Right renal cortex interstitium (tissue), 3 donors: ENCODE measurements at places on chromosomes 6 and 20. TPM values are rescaled to one million over a fixed set of nuclear protein-coding genes. Genes with fewer than 3 reads are reported as not detected.

DNA sequence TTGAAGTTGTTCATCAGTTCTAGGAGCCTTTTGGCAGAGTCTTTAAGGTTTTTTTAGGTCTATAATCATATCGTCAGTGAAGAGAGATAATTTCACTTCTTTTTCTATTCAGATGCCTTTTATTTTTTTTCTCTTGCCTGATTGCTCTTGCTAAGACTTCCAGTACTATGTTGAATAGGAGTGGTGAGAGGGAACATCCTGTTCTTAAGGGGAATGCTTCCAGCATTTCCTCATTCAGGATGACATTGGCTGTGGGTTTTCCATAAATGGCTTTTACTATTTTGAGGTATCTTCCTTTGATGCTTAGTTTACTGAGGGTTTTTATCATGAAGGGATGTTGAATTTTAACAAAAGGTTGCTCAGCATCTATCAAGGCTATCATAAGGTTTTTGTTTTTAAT, 109.5 kb downstream of the CLVS2 start:
- no peak for DNase-seq

DNA sequence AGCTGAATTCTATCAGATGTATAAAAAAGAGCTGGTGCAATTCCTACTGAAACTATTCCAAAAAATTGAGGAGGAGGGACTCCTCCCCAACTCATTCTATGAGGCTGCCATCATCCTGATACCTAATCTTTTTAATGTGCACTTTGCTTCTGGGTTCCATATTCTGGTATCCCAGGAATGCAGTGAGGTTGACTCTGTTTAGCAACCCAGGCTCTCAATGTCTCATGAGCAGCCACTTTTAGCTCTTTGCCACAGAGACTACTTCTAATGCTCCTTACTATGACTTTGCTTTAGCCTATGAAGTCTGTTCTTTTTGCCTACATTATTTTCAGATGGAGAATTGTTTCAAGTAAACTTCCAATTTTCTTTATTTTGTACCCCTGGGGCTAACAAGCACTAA, 185.5 kb upstream of the NRSN1 start:
- DNase-seq: no peak

VSX1 gene
- polyA plus RNA-seq: not detected

SMOC2 gene
- polyA plus RNA-seq: 25.7 TPM

TNFRSF6B gene
- 1.7 TPM for polyA plus RNA-seq

C6orf15 gene
- polyA plus RNA-seq: not detected

DNA sequence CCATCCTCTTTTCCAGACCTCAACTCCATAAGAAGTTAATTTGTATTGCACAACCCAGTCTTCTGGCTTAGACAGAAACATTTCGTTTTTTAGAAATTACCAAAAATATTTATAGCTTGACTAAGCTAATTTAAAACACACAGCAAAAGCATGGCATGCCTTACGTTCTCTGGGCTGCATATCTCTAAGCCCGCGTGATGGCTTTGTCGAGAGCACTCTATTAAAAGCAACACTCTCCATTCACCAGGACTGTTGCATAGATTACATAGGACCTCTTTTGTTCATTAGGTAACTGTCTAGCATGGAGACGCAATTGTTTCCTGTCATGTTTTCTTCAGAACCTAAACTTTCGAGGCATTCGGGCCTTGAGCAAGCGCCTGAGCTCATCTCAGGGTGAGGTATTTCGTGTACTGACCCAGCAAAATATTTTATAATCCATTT, 104.5 kb downstream of the IBTK start:
- no peak for DNase-seq

BPIFB4 gene
- not detected for polyA plus RNA-seq

- no peak for DNase-seq
Measured at GRCh38 chr6:47057830-47058540, 15.9 kb upstream of the ADGRF1 start.

OVOL2 gene
- 1.3 TPM for polyA plus RNA-seq

TXLNB gene
- 2.4 TPM for polyA plus RNA-seq

DNA sequence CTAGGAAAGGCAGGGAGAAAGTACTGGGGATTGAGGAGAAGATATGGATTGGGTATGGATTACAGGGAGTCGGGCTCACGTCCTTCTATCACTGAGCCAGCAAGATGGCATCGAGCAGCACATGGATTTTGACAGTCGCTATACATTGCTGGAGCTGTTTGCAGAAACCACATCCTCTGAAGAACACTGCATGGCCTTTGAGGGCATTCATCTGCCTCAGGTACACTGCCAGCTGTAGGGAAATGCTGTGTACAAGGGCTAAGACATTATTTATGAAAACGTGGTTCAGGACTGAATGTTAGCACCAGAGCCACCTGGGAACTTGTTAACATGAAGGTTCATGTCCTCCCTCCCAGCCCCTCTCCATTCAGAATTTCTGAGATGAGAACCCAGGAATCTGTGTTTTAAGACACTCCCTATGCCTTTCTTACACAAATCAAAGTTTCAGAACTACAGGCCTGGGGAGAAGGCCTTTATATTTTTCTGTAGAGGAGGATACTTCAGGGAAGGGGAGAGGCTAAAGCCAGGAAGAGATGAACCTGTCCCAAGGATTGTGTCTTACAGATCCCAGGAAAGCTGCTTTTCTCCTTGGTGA, 3.5 kb downstream of the CUL9 start:
- DNase-seq: no peak

BLOC1S5 gene
- polyA plus RNA-seq: 37.3 TPM

DNA sequence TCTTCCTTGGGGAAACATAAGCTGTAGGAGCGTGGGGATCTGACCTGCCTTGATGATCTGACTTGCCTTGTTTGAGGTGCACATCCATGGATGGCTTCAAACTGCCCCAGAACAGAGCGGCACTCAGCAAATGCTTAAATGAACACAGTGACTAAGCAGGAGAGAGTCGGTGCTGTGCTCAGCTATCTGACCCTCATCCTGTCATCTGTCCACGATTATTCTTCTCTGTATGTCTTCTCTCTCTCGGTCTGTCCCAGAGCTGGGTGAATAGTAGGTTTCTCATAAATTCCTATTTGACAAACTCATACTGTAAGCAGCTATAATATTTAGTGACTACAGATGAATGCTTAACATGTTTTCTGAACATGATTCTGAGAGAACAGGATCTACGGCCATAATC, 37.3 kb downstream of the TRAM2 start:
- DNase-seq: no peak

- no peak for DNase-seq
Measured at GRCh38 chr20:24681634-24682495, 212.4 kb downstream of the SYNDIG1 start.

GRCh38 chr6:131117878-131118277, 17.4 kb upstream of the AKAP7 start:
- no peak for DNase-seq

DNA sequence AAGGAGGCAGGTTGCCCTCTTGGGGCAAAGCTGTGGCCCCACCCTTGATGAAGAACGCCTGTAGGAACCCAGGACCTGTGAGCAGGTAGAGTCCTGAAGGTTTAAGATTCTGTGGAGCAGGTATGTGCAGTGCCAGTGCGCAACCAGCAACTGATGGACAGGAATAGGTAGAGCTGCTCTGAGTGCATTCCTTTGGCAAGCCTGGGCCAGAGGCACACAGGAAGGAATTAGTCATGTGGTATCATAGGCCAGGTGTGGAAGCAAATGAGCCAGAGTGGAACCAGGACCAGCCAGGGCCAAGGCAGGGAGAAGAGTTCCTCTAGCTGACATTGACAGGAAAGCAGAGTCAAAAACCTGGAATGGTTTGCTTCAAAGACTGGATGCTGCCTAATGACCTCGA, 1.4 kb upstream of the KHDC1 start:
- no peak for DNase-seq

DNA sequence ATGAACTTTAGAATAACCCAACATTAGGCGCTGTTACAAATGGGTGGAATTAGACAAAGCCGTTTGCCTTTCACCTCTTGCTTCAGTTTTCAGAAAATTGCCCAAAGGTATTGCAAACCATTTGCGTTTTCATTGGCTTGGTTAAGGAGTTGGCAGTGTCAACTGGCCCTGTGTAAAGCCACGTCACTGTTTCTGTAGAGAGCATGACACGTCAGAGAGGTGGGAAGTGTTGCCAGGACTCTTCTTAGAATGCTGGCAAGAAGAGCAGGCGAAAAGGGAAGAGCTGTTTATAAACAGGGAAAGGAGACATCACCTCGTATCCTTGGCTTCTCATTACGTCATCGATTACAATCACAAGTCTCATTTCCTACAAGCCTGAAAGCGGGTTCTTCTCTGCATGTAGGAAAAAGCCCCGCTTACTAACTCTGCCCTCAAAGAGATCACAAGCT, 4.2 kb upstream of the IRF4 start:
- no peak for DNase-seq
